ENCODE measurements at places on chromosomes 5 and 9.

DNA sequence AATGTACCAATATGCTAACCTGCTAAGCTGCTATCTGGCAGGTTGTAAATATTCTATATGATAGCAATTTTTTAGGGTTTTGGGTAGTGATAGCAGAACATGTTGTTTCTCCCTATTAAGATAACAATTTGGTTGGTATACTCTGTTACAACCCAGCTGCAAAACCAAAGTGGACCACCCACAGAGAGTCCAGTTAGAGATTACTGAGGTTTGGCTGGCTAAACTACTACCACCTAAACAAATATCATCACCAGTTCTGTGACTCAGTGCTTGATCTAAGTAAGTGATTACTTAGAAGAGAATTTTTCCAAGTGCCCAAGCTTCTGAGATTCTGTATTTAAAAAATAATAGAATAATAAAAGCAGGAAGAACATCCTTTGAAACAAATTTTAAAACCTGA lies 72.3 kb downstream of the XRCC4 start:
- no peak overlapping the region for H3K27ac ChIP-seq
- H3K27me3 ChIP-seq = no peaks in the 10 kb centered on the region
- peaks cover 3% of the 10 kb centered on the region for H3K4me1 ChIP-seq
- H3K36me3 ChIP-seq = no peaks in the 10 kb centered on the region
- no peak for DNase-seq

DNA sequence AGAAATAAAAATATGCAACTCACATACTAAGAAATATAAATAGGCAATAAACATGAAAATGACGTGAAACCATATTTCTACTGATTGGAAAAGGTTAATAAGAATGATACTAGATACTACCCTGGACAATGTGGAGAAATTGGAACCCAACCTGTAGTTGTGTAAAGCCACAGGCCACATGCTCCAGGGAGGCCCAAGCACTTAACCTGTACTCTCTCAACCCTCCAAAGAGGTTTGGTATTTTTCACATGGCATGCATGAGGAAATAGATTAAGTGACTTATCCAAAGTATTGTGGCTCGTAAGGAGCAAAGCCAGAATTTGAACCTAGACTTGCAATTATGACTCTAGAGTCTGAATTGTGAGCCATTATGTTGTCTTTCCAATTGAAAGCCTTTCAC lies 13.4 kb downstream of the LIFR start:
- no peak overlapping the region for H3K27ac ChIP-seq
- no peaks in the 10 kb centered on the region for H3K36me3 ChIP-seq
- H3K4me1 ChIP-seq = no peaks in the 10 kb centered on the region
- DNase-seq = no peak
- no peak overlapping the region for H3K4me3 ChIP-seq
- peaks cover 20% of the 10 kb centered on the region for H3K27me3 ChIP-seq

- peaks cover 3% of the 10 kb centered on the region for H3K27me3 ChIP-seq
- DNase-seq = no peak
- H3K27ac ChIP-seq = no peak overlapping the region
- H3K4me3 ChIP-seq = no peak overlapping the region
Observed at GRCh38 chr5:11323761-11324160, 562.7 kb upstream of the DAP start.

DNA sequence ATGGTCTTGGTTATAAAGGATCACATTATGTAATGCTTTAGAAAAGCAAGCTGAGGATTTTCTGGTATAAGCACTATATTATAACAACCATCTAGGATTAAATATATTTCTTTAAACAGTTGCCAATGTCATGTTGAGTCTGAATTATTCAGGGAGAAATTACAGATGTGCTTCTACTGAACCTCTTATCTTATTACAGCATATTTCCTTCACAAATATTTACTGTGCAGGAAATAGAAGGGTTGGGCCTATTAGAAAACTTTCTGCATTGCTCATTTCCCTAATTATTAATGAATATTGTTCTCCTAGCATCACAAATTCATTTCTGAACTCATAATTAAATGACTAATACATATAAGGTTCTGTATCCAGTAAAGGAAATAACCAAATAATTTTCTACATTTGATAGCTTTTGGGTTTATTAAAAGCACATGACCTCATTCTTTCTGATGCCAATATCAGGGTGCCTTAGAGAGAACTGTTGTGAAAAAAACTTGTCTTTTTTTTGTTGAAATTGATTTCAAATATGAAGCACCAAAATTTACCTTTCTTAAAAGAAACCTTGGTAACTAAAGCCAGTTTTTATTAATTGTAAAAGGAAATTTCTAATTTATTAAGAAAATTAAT lies 476.8 kb upstream of the PTGER4 start:
- H3K27ac ChIP-seq = no peak overlapping the region
- H3K4me3 ChIP-seq = no peak overlapping the region
- H3K4me1 ChIP-seq = peaks cover 14% of the 10 kb centered on the region
- H3K36me3 ChIP-seq = peaks cover 5% of the 10 kb centered on the region

DNA sequence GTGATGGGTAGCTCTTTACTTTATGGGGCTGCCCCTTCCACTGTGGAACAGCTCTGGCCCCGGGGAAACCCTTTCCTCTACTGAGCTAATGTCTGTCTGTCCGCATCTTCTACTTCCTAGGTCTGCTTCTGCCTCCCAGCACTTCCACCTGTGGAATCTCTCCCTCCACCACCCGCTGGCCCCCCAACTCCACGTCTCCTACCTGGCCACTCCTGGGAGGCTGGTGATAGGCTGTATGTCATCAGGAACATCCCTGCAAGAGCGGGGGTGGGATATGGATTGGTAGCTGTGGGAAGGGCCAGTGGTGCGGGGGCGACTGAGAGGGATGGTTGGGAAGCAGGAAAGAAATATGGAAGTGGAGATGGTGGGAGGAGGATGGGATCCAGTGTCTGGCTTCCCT lies 9.2 kb downstream of the ALAD start:
- H3K36me3 ChIP-seq = peaks cover 18% of the 10 kb centered on the region
- no peaks in the 10 kb centered on the region for H3K27me3 ChIP-seq
- H3K27ac ChIP-seq = no peak overlapping the region

- H3K4me3 ChIP-seq = no peak overlapping the region
- H3K36me3 ChIP-seq = no peaks in the 10 kb centered on the region
- no peaks in the 10 kb centered on the region for H3K27me3 ChIP-seq
- H3K4me1 ChIP-seq = no peaks in the 10 kb centered on the region
- no peak for DNase-seq
Observed at GRCh38 chr9:9749591-9749990, 863.2 kb downstream of the PTPRD start.

GRCh38 chr5:36596247-36596646 lies 10.2 kb upstream of the SLC1A3 start:
- H3K4me3 ChIP-seq = no peak overlapping the region
- DNase-seq = no peak
- H3K36me3 ChIP-seq = no peaks in the 10 kb centered on the region
- no peak overlapping the region for H3K27ac ChIP-seq
- no peaks in the 10 kb centered on the region for H3K4me1 ChIP-seq

DNA sequence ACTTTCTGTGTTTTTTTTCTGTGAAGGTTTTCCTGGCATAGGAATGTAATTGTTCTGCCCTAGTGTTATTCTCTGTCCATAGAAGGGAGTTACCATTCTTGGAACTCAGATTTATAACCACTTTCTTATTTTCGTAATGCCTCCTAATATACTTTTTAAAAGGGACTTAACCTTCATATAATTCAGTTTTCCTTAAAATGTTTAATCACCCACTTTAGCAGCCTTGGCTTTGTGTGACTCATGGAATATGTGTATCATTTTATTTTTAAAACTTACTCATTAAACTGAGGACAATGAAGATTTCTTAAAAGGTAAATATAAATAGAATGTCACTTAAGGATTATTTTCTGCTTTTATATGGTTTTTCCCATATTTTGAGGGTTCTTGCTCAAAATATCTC lies 50.0 kb downstream of the RAI14 start:
- H3K27ac ChIP-seq = no peak overlapping the region
- no peak overlapping the region for H3K4me3 ChIP-seq

DNA sequence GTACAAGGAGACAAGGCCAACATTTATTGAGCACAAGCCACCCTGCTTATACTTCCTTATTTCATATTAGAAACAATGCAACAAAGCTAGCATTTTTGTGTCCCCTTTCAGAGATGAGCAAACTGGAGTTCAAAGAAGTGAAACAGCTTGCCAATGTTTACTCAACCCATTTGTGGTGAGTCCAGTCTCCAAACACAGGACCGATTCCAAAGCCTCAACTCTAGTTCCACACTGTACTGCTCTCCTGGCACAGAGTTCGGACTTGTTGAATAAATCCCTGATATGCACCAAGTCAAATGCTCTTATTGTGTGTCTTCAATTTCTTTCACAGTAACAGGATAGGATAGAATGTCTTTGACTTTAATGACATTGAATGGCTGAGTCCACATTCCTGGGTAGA lies 604.8 kb upstream of the BRINP1 start:
- no peaks in the 10 kb centered on the region for H3K27me3 ChIP-seq
- no peaks in the 10 kb centered on the region for H3K36me3 ChIP-seq
- H3K4me1 ChIP-seq = no peaks in the 10 kb centered on the region
- DNase-seq = no peak
- H3K27ac ChIP-seq = no peak overlapping the region

- no peaks in the 10 kb centered on the region for H3K36me3 ChIP-seq
- no peak overlapping the region for H3K4me3 ChIP-seq
- H3K4me1 ChIP-seq = no peaks in the 10 kb centered on the region
- DNase-seq = no peak
- no peaks in the 10 kb centered on the region for H3K27me3 ChIP-seq
Observed at GRCh38 chr9:134967547-134967930, 49.8 kb upstream of the FCN1 start.

Data from activated CD4-positive, alpha-beta memory T cell treated with anti-CD3 and anti-CD28 coated beads, Interleukin-2, amount 10 ng/mL, durations not matched to agents 7 days and 5 days (primary cell).